ENCODE measurements at places on chromosomes 4 and X.

DNA sequence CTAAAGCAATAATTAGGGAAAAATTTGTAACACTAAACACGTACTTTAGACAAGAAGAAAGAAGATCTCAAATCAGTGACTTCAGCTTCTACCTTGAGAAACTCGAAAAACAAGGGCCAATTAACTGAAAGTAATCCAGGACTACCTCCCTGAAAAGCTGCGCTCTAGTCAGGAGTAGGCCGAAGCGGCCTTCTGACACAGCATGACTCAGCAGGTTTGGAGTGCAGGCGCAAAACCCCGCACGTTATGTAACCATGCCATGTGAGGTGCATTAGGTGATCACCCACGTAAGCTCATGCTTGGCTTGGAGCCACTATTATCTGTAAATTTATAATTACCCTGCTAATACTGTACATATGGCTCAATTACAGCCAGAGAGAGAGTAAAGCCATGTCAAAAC is 52.8 kb upstream of the CCDC149 start:
- no peak for DNase-seq

GRCh38 chr4:6107114-6107791 is 89.0 kb upstream of the C4orf50 start:
- DNase-seq = no peak

GRCh38 chr4:173214231-173214630 is 45.6 kb downstream of the GALNT7 start:
- no peak for DNase-seq

GRCh38 chr4:115323106-115323707 is 209.8 kb upstream of the NDST4 start:
- no peak for DNase-seq

DNA sequence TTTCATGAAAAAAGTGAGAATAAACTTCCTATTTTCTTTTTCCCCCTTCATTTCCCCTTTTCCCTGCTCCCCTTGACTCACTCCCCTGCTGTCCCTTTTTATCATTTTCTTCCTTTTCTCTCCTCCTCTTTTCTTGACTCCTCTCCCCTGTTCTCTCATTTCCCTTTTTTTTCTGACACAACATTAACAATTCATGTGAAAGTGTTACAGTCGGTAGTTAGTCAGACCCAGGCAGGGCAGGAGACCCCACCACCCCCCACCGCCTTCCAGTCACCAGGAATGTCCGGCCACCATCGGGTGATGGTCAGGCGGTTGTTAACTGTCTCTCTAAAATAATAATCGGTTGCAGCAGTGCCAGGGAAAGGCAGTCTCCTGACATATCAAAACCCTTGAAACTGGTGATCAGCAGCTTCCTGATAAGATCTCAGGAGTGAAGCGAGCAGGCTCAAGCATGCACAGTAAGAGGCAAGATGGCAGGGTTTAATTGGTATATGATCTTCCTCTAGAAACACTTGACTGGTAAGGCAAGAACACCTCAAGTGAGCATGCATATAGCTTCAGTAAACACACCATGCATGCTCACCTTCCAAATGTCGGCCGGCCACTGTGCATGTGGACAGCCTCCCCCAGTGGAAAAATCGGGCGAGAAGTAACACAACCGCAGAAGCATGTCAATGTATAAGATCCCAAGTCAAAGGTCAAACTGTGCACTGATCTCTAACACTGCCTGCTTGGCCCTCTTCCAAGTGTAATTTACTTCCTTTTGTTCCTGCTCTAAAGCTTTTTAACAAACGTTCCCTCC is 191.4 kb downstream of the NDST4 start:
- DNase-seq = no peak

DNA sequence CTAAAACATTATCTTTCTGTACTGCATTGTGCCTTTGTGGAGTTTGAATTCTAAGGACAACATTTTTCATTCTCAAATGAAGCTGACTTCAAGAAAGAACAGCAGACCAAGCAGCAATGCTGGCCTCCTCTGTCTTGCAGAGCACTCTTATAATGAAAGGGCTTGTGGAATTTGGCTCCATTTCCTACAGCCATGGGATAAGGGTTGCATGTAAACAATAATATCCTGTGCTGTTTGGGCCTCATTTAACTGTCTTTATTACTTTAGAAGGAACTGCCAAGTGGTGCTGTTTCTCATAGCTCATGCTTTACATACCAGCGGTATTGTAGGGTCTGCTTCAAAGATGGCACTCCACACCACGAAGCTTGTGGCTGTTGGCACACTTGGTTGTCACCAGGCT is 111.4 kb upstream of the EOLA2 start:
- DNase-seq = no peak

- DNase-seq = no peak
These were observed 103.3 kb downstream of the IL15 start for GRCh38 chr4:141739636-141740035.

DNA sequence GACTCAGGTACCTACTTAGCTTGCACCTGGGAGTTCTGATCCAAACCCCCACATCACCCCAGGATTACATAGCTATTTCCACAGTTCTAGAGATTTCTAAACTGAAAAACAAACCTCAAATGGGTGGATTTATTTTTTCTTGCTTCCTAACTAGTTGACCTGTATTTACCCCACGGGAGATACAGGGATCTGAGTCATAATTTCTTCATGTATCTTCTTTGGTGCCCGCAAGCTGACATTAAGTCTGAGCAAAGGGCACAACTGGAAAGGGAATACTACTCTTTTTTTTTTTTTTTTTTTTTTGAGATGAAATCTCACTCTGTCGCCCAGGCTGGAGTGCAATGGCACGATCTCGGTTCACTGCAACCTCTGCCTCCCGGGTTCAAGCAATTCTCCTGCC is 10.0 kb upstream of the ELOVL6 start:
- no peak for DNase-seq

DNA sequence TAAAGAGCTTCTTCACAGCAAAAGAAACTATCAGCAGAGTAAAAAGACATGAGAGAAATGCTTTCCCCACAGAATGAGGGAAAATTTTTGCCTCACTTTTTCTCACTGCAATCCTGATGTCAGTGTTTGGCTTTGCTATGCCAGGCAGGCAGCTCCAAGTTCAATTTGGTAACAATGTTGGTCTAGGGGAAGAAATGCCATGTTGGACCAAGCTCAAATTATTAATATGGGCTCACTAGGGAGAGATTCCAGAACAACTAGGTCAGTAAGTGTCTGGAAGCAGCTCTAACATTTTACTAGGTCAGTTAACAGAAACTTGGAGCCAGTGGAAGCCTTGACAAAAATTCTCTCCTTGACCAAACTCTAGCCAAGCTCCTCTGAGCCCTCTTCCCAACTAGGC is 95.4 kb downstream of the NAF1 start:
- no peak for DNase-seq

DNA sequence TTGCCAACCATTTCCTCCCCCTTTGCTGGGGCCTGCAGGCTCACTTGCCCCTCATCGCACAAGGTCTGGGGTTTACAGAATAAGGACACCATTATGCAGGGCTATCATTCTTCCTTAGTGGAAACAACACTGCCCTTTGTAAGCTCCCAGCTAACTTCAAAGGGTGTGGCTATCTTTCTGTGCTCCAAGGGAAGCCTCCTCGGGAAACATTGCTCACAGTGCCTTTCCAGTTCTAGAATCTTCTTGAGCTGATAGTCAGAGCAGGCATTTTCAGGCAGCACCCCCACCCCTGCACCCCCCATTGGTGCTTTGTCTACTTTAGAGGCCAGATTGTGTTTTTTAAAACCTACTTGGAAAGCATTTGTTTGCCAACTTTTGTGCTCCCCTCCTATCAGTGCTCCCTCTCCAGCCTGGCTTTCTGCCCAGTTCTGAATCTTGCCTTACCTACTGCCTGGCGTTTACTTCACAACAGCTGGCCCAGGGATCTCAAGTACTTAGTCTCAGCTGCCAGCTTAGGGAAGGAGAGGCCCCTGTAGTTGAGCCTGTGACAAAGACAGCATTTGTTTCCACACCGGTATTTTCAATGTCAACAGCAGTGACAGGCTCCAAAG is 53.5 kb downstream of the PLAC1 start:
- DNase-seq = no peak

GRCh38 chrX:113906168-113906567 is 677.7 kb upstream of the HTR2C start:
- no peak for DNase-seq

GRCh38 chr4:149443537-149443936 is 372.1 kb downstream of the IQCM start:
- DNase-seq = no peak

DNA sequence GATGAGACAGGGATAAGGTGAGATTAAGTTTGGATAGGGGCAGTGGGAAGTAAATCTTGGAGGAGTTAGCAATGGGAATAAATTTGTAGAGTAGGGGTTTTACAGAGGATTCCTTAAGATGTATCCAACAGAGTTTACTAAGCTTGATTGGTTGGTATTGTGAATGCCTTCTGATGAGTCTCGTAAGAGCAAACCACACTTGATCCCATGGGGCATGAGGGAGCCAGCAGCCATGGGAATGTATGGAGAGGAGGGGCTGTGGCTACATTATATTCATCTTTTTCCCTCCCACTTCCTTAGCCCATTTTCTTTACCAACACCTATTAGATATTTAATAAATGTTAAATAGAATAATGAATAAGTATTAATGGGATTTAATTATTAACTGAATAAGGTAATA is 126.6 kb upstream of the NDST3 start:
- DNase-seq = no peak

- DNase-seq = no peak
These were observed 606.0 kb upstream of the PITX2 start for GRCh38 chr4:111228874-111229273.

- DNase-seq = no peak
These were observed 16.8 kb downstream of the POLR2B start for GRCh38 chr4:56995525-56995924.

DNA sequence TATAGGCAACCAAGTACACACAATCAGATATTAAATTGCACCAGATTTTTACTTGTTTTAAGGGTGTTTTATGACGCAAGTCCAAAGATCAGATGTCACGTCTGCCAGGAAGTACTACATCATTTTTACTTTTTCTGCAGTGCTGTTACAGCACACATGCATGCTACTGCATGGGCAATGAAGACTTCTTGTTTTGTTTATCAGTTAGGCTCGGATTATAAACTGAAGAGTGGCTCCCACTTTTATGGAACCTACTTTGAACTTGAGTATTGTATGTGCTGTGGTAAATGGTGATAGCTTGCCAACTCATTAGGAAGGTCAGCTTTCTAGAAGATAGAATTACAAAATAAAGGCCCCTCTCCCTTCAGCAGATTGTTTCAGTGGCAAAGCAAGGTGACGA is 131.6 kb downstream of the CEP135 start:
- DNase-seq = no peak

- no peak for DNase-seq
These were observed 1.8 kb upstream of the NAA15 start for GRCh38 chr4:139299536-139299935.

DNA sequence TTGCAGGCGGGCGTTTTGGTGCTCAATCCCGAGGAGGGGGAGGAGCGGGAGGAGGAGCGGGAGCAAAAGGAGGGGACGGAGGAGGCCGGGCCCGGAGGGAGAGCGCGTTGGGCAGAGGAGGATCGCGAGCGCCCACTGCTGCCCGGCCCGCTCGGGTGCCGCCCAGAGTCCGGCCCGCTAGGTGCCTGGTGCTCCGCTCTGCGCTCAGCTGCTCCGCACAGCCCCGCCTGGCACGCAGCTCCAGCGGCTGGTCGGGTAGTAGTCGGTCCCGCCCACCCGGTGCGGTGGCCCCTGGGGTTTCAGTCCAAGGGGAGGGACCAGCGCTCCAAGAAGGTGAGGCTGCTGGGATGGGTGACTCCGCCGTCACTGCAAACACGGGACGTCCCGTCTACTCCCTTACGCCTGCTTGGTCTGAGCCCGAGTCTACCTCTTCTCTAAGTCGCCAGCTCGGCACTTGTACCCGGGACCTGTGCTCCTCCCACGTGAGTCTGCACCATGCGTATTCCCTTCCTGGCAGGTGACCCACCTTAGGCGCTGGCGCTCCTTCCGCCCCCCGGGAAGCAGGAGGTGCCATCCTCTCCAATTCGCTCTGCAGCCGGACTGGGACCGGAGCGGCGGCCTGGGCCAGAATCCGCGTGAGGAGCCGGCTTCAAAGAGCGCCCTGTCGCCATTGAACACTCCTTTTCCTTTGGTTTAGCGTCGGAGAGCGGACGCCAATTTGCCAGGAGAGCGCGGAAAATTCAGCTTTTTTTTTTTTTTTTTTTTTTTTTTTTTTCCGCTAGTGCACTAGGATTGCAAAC is 405 bp upstream of the HS3ST1 start:
- no peak for DNase-seq

- no peak for DNase-seq
These were observed 77.2 kb upstream of the ADRA2C start for GRCh38 chr4:3689006-3689405.

DNA sequence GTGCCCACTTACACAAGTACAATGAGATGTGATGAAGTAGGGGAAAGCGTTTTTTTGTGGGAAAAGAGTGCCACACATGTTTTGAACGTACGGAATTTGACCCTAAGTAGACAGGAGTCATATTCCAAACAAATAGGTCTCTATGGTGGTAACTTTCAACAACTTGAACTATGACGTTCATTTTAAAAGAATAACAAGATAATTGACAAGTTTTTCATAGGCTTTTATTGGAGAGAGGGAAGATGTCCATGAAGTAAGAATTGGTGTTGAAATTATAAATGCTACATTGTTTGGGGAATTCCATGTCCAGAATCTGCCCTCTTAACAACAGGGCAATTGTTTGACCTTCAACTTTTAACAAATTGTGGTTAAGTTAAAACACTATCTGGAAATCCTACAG is 126.5 kb downstream of the GASK1B start:
- DNase-seq = no peak

DNA sequence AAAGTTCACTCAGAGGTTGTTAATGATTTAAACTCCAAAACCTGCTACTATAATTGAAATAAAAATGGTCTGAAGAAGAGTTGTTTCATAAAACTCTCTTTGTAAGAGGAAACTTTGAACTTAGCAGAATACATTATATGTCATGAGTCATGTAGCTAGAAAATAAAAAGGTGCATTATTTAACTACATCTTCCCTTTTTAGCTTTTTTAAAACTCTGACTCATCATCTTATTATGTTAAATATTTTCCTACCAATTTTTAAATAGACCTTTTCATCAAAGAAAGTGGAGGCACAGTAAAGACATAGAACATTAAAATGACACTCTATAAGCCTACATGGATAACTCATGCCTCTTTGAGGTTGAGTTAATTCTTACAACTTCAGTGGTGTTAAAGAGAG is 1.2 kb upstream of the ZNF827 start:
- no peak for DNase-seq

All from activated CD4-positive, alpha-beta T cell treated with anti-CD3 and anti-CD28 coated beads for 24 hours (primary cell).